ENCODE measurements at places on chromosomes 1 and 21.
A peak's percentile ranks its signal among the peaks of the same experiment; 100 is the strongest.

DNA sequence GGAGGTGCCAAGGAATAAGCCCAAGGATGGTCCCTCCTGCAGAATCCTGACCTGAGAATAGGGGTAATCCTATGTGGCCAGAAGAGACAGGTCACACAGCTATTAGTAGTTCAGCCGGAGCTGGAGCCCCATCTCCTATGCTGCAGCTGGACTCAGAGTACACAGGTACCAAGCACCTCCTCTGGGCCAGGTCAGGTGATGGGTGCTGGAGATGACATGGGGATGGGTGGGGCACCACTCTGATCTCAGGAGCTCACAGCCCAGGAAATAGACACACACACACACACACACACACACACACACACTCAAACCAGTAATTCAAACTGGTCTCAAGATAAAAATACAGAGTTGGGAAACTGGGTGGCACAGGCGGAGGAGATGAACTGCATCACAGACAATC, 54.2 kb upstream of the SSBP3 start:
- DNase-seq: no peak

DNA sequence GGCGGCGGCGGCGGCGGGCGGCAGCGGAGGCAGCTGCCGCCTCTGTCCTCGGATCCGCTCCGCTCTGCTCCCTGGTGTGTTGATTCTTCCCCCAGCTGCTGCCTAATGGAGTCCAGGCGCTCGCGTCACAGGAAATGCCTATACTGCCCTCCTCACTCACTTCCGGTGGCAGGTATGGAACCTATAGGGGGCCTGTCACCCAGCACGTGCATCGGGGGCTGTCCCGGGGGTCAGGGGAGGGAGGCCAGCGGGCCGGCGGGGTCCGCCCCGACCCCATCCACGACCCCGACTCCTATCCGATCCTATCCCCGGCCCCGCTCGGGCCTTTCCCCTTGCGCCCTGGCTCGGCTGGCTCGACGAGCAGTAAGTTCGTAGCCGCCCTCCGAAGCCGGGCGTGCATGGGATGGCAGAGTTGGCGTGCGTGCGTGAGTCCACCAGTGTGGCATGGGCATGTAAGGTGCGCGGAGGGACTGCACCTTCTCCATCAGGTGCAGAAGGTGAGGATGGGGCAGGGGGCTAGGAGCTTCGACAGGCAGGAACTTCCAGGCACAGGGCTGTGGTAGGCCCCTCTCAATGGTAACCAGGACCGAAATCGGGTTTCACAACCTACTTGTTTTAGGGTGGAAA, at the start of gene WDR26:
WDR26 (minus strand) TSS at position 107 of the 627 bp plus-strand sequence.
- peak; percentile 92 for DNase-seq

DNA sequence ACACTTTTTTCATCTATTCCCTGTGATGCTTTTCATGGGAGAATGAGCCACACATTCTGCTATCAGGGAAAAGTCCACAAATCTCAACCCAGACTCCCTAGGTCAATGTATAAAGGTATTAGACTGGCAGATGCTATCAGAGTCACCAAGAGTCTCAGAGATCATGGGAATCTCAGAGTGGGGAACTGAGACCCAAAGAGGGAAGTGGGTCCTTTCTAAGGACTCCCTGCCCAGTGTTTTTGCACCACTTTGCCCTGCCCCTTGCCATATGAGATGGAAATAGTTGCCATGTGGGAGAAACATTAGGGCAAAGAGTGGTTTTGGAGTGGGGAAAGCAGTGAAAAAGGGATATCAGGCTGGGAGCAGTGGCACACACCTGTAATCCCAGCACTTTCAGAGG, 19.1 kb upstream of the AZIN2 start:
- no peak for DNase-seq

DNA sequence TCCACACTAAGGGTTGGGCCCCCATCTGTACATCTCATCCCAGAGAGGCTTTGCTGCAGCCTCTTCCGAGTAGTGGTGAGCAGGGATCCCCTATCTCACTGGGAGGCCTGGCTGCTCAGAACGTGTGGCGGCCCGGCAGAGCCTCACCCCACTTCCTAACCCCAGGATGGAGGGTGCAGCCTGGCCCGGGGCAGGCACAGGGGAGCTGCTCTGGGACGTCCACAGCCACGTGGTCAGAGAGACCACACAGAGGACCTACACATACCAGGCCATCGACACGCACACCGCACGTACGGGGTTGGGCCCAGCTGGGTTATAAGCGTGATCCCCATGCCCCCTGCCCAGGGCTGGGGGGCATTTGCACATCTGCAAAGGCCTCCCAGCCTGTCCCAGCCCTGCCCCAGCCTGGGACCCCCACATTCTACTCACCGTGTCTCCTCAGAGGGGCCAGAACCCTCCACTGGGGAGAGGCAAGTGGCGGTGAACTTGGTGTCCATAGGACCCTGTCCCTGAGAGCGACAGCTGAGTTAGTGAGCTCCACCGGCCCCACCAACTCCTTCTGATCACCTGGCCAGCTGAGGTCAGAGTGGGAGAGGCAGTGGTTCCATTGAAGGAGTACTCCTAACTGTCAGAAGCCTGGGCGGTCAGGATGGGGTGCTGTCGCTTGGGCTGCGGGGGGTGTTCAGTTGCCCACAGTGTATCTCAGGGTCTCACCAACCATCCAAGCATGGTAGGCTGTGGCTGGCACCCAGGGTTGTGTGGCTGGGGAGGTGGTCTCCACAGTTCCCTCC, 41.2 kb downstream of the TRIM11 start:
- no peak for DNase-seq

DNA sequence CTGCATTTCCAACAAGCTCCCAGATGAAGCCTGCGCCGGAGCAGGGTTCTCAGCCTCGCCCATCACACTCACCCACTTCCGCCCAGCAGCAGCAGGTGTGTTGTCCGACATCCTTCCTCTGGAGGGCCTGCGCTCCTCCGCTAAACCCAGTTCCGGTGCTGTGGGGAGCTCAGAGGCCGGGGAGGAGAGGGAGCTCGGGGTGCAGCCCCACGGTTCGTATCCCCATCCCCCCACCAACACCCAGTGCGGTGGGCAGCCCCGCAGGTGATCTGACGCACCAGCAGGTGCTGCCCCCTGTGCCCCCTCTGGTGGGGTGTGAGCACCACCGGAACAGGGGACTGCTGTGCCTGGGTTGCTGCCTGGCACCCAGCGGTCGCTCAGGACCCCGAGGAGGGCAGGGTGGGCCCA, 3.4 kb upstream of the PEX10 start:
- DNase-seq: no peak

- no peak for DNase-seq
These were observed 463.1 kb downstream of the USP25 start for GRCh38 chr21:16192902-16193301.

- no peak for DNase-seq
These were observed 2.0 kb downstream of the INAVA start for GRCh38 chr1:200896531-200897196.

- no peak for DNase-seq
These were observed 1065.8 kb upstream of the B3GALT2 start for GRCh38 chr1:194252199-194252598.

- DNase-seq: no peak
These were observed 775 bp upstream of the EFCAB14 start for GRCh38 chr1:46719689-46720088.

DNA sequence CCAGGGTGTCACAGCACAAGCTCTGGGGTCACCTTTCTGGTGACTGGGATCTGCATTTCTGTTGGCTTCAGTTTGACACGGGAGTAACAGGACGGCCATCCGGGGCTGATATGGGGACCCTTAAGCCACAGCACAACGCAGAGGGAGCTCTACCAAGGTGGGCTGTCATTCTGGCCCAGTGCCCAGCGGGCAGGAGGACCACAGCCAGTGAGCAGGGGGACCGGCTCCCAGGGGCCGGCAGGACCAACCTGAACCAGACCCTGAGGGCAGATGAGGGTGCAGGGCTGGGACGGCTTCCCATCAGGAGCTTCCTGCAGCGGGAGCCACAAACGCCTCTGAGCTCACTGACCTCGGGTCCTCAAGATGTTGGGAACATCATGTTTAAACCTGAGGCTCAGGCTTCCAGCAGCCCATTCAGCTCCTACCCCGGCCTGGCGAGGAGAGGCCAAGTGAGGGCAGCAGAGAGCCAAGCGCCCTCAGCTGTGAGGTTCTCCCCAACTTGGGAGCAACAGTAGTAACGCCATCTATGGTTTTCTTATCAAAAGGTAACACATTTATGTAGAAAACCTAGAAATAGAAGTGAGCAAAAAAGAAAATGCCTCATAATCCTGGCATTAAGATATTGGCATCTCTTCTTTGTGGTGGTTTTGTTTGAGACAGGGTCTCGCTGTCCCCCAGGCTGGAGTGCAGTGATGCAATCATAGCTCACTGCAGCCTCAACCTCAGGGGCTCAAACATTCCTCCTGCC, 26.8 kb downstream of the TMEM201 start:
- DNase-seq: peak; percentile 67

DNA sequence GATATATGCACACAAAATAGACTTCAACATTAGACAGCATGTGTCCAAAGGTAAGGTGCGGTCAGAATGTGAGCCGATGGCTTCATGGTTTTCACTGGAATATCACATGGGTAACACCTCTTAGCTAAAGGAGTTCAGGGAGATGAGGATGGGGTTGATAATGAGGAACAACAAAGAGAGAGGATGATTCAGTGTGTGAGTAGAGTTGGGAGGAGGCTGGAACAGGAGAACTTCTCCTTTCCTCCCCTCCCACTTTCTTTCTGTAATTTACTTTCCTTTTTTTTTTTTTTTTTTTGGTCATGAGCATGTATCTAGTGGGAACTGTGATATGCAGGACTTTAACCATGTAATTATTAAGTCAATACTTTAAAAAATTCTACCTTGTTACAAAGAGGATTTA, 99.4 kb downstream of the FASLG start:
- DNase-seq: no peak

- no peak for DNase-seq
These were observed 2.5 kb upstream of the TRAPPC3 start for GRCh38 chr1:36151845-36152203.

- DNase-seq: no peak
These were observed 88.7 kb upstream of the IRF2BP2 start for GRCh38 chr1:234698686-234699085.

DNA sequence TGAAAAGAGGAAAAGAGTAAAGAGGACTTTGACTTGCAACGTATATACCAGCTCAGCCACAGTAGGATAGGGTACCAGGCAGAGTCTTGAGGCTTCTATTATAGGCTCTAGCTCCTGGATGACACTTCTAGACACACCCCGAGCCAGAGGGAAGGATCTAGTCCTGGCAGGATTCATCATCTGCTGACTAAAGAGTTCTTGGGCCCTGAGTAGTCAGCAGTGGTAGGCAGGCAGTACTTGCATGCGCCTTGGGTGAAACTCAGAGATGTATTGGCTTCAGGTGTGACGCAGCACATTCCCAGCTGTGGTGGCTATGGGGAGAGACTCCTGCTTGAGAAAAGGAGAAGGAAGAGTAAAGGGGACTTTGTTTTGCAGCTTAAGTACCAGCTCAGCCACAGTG, 162.3 kb upstream of the APP start:
- DNase-seq: no peak

- DNase-seq: no peak
These were observed 7.7 kb downstream of the ARHGEF19 start for GRCh38 chr1:16204634-16205333.
